ENCODE measurements at places on chromosomes 7 and 10. TPM values are rescaled to one million over a fixed set of nuclear protein-coding genes. Genes with fewer than 3 reads are reported as not detected.

- no peak for DNase-seq
Observed at GRCh38 chr10:118148247-118148646, 101.5 kb upstream of the RAB11FIP2 start.

GRCh38 chr10:128457136-128457535 is 330.9 kb upstream of the MKI67 start:
- no peak for DNase-seq

GRCh38 chr10:95242581-95243317 is 48.1 kb downstream of the PDLIM1 start:
- DNase-seq: peak; percentile 58

DNA sequence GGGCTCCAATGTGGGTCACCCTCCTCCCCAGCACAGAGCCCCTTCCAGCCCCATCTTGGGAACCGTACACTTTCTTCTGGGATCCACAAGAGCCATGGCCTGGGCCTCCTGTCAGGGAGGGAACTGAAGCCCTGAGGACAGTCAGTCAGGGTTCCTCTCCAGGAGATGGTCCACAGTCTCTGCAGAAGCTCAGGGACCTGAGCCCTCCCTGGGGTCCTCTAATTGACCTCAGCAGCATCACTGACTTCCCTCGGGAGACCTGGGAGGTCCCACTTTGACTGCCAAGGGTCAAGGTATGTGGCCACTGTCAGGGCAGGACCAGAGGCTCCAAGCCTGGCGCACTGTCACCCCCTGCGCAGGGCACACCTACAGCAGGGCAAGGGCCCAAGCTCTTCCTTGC is 32.3 kb downstream of the NOD1 start:
- no peak for DNase-seq

GRCh38 chr10:98224996-98225395 is 43.0 kb downstream of the LOXL4 start:
- DNase-seq: no peak

- DNase-seq: no peak
Observed at GRCh38 chr7:40694026-40694809, 559.4 kb downstream of the SUGCT start.

DNA sequence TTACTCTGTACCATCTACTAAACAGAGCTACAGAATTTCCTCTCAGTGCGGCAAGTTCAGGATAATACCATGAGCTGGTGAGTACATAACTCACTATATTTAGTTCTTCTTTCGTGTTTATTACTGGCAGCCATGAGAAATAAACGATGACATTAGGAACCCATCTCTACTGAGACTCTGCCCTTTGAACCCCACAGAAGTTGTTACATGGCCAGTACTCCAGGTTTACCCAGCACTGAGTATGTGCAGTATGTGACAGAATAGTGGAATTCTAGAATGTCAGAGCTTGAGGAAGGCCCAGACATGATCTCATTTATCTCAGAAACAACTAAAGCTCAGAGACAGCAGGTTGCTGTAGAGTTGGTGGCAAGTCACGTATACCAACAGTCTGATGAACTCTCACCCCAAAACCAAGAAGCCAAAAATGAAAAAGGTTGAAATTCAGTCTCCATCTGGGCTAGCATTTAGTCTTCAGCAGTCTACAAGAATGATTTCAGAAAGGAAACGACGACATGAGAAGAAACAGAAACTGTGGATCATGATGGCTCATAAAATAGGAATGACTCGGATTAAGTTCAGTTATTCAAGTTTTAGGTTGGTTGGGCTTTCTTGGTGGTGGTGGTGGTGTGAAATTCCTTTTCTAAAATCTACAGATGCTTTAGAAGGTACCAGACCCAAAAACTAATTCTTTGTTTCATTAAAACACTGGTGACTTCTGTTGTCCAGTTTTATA is 78.5 kb downstream of the SORBS1 start:
- peak; percentile 44 for DNase-seq

DNA sequence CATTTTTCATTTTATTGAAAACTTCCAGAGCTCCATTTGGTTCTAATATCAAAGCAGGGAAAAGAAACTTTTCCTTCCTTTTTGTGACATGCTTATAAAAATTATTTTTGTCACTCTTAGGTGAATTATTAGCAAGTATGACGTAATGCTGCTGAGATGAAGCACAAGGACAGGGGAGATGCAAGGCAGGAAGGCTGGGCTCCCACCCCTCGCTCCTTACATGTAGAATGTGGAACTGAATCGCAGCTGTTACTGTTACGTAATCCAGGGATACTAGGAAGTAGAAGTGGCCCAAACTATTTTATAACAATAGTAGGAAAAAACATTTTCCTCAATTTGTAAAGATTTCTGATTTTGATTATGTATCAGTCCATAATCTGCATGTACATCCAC is 17.1 kb upstream of the GTPBP4 start:
- DNase-seq: peak; percentile 81

DNA sequence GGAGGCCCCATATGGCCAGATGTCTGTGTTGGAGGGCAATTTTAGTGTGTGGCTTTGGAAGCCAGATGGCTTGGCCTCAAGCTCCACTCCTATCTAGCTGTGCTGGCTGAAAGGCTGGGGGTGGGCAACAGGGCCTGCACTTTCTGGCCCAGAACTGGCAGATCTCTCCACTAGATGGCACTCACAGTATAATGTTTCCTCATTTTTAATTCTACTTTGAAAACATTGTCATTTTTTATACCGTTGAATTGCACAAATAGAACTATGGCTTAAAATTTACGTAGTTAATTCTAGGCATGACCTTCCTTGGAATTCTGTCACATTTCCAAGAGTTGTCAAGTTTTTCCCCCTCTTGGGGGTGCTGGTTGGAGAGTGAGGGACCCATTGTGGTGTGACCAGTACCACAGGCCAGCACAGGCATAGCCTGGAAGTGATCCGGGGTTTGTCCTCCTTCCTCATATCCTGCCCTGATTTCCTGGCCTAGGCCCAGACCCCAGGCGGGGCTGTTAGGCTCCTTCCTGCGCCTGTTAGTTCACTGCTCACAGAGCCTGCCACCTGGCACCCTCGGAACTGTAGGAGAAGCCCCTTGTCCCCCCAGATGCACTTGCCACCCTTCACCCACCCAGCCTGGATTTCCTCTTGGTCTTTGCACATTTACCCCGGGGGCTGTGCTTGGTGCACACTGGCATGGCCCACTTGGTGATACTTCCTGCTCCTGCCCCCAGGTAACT is 52.8 kb downstream of the ARHGAP22 start:
- peak; percentile 40 for DNase-seq

- DNase-seq: peak; percentile 97
Observed at GRCh38 chr10:3525832-3526449, 259.1 kb downstream of the KLF6 start.

DNA sequence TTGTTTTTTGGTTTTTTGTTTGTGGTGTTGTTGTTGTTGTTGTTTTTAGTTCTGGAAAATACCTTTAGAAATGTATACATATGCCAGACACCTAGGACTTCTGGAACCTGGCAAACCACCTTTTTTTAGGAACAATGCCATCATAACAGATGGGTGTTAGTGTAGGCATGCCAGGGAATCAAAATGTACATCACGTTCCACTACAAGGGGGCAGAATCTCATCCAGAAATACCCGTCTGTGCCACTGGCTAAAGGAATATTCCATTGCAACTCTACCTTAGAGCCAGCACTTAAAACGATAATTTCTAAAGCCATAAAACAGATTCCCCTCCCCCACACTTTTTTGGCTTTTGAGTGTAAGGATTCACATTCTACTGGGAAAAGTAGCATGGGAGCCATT is 239.8 kb downstream of the ETV1 start:
- no peak for DNase-seq

- no peak for DNase-seq
Observed at GRCh38 chr7:30779574-30779973, 8.4 kb downstream of the MINDY4 start.

- no peak for DNase-seq
Observed at GRCh38 chr7:25823571-25823970, 328.4 kb upstream of the NFE2L3 start.

- DNase-seq: peak; percentile 8
Observed at GRCh38 chr7:158587162-158588084, at the start of gene PTPRN2. Gene PTPRN2, minus strand, starts transcription at chr7:158587823.

DNA sequence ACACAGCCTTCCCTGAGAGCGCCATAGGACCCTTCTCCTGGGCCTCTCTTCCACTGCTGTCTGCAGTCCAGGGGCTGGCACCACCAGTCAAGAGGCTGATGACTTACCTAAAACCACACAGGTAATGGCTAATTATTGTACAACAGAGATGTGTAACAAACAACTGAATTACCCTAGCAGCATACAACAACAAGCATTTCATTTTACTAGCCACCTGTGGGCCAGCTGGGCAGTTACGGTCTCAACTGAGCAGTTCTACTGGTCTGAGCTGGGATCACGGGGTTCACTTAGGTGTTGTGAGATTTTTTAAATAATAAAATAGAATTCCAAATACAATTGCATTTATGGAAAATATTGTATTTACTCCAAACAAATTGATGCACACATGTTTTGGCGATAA is 431.9 kb downstream of the TNS3 start:
- DNase-seq: no peak

DNA sequence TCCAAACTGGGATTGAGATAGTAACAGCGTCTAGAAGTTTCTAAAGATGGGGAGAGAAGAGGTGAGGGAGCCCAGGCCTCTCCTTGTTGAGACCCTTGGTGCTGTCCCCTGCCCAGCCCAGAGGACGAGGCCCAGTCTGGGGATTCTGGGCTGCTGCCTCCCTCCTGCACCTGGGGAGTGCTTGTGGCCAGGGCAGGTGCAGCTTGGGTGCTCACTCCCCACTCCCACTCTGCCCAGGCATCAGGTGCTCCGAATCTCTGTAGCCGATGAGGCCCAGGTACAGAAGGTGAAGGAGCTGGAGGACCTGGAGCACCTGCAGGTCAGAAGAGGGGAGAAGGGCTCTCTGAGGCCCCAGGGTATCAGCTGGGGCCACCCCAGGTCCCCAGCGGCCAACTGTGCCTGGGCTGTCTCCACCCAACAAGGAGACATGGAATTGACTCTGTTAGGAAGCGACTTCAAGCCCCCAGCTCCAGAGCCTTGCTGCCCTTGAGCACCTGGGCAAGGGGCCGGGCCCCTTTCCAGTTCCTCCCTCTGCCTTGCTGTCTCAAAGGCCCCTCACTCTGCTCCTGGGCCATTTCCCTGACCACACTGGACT is 664 bp downstream of the CPA1 start:
- no peak for DNase-seq

DNA sequence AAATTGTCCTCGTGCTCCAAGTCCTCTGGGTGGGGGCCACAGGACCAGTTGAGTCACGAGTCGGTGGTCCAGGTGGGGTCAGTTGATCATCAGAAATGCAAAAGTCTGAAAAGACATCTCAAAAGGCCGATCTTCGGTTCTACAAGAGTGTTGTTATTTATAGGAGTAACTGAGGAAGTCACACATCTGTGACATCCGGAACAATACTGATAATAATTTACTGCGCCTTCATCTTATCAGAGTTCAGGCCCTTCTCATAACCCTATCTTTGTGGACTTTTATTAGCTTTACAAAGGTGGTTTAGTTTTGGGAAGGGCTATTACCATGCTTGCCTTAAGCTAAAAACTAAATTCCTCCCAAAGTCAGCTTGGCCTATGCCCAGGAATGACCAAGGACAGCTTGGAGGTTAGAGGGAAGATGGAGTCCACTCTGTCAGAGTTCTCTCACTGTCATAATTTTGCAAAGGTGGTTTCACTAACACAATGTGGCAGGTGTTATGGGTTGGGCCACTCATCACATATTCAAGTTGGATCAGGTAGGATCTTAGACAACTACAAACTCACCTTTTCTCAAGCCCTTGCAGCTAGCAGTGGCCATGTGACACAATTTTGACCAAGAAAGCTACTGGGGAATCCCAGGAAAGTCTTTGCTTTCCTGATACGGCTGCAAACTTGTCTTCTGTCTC is 54.7 kb upstream of the CHST3 start:
- no peak for DNase-seq

DNA sequence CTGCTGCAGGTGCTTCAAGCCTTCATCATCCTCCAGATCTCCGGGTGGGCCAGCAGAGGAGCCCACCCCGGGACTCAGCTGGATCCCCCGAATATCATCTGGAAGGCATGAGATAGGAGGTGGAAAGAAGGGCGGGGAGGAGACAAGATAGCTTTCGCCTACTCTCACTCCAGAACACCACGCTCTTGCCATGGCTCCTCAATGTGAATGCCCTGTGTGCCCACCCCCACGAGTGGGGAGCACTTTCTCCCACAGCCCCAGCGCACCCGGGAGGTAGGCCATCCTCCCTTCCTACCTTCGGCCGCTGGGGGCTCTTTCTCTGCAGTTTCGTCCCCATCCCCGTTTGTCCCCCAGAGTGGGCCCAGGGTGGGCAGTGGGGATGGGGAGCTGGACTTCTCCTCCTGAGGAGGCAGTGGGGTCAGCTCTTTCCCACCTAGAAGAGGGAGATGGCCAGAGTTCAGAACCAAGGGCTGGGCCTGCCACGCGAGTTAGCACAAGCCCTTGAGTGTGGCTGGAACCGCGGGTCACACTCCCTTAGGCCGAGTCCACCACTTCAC is 8.9 kb downstream of the GIGYF1 start:
- DNase-seq: no peak

DNA sequence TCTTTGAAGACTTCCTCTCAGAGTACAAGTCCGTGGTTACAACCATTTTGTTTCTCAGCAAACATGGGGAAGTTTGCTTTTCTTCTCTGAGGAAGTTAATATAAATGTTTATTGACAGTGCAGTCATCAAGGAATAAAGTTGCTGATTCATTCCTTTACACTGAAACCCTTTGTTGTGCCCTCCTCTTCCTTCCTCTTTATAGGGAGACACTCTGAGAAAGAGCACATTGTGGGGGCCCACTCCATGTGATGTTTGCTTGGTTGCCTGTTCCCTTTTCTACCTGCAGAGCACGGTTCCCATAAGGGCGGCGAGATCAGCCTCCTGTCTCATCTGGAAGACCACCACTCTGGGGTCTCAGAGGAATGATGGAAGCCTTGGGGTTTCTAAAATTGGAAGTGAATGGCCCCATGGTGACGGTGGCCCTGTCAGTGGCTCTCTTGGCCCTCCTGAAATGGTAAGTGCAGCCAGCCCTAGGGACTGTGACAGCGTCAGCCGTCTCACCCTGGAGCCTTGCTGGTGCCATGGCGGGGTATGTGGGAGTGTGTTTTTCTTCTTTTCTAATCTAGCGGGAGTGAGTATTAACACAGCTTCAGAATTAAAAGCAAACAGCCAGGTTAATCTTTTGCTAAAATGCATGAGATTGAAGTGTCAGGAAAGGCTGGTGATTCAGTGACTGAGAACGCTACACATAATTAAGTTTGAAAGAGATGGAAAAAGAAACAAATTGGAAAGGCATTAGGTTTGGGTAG is at the start of gene TBXAS1:
TSS of gene TBXAS1 (plus strand) at position 240 of the 750 bp plus-strand sequence. CDS start at position 367, 127 bp downstream.
- DNase-seq: no peak

The MOGAT3 gene
- total RNA-seq: not detected

The WASHC2C gene
- 40.4 TPM for total RNA-seq

The GPR15LG gene
- not detected for total RNA-seq

The FRMD4A gene
- 34.8 TPM for total RNA-seq

The KCNIP2 gene
- total RNA-seq: 0.17 TPM

The KCNH2 gene
- total RNA-seq: not detected

The MMRN2 gene
- 1.9 TPM for total RNA-seq

The ZSCAN21 gene
- total RNA-seq: 12.6 TPM

The HACD1 gene
- total RNA-seq: 39.8 TPM

The VWA2 gene
- total RNA-seq: not detected

The ANKRD2 gene
- total RNA-seq: 0.11 TPM

The MORN4 gene
- total RNA-seq: 4.3 TPM

The NPFFR1 gene
- total RNA-seq: not detected

Data from LHCN-M2 (cell line).